Aortic smooth muscle cell (primary cell): ENCODE measurements at places on chromosomes 5 and 9. TPM values are rescaled to one million over a fixed set of nuclear protein-coding genes. Genes with fewer than 3 reads are reported as not detected.

Gene ANKRD34B
- not detected in 2 replicates for total RNA-seq

Gene HK3
- total RNA-seq, result under 0.01 TPM in 1 of 2 replicates, not detected in the other

Gene ZNF300
- 4.4 and 4.9 TPM in 2 replicates for total RNA-seq

Gene PCDHGC3
- 72.0 and 83.4 TPM in 2 replicates for total RNA-seq

Gene SEC16A
- 18.2 and 24.9 TPM in 2 replicates for total RNA-seq

Gene PCDHB5
- 1.4 and 1.8 TPM in 2 replicates for total RNA-seq

Gene DMRT3
- total RNA-seq, result not detected in 2 replicates

Gene EXOSC3
- total RNA-seq, result 29.3 and 36.3 TPM in 2 replicates

Gene OGN
- 2.0 and 16.8 TPM in 2 replicates for total RNA-seq

Gene SHOC1
- not detected in 2 replicates for total RNA-seq

Gene GBGT1
- 3.5 and 3.8 TPM in 2 replicates for total RNA-seq
